Activated CD4-positive, alpha-beta T cell treated with anti-CD3 and anti-CD28 coated beads for 24 hours (primary cell): ENCODE measurements at places on chromosomes 12 and 14.

- DNase-seq, result no peak
These were observed 133.5 kb upstream of the DAAM1 start for GRCh38 chr14:59055006-59055405.

DNA sequence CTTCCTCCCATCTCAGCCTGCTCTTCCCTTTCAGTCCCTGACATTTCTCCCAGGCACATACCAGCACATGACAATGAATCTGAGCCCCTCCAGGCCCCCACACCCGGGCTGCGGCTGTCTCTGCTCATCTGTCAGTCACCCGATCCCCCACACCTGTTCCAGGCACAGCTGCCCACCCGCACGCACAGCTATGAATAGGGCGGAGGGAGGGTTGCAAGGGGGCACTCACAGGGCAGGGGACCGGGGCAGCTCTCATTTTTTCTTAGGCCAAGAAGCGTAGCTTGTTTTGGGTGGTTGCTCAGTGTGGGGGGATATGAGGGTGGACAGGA, 43.7 kb upstream of the TSPAN9 start:
- no peak for DNase-seq

- no peak for DNase-seq
These were observed 5.0 kb downstream of the IGF1 start for GRCh38 chr12:102475355-102475754.

DNA sequence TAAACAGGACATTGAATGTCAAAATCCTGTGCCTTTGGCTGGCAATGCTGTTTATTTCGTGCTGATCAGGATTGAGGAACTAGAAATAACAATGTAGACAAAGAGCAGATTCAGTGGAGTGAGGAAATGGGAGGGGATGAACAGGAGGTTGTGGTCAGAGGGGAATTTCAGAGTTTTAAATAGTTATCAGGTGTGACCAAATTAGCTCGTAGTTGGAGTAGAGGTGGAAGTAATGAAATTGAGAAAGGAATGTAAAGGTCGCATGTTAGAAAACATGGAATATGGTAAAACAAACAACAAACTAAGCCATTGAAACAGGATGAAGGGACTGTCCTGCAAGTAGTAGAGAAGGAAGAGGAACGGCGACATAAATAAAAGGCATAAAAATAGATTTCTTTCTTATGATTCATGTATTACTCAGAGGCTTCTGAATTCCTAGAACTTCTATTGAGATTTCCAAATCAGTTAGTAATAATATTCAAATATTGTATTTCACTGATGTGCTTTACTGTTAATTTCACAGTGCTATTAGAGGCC, 9.5 kb upstream of the SAV1 start:
- no peak for DNase-seq

DNA sequence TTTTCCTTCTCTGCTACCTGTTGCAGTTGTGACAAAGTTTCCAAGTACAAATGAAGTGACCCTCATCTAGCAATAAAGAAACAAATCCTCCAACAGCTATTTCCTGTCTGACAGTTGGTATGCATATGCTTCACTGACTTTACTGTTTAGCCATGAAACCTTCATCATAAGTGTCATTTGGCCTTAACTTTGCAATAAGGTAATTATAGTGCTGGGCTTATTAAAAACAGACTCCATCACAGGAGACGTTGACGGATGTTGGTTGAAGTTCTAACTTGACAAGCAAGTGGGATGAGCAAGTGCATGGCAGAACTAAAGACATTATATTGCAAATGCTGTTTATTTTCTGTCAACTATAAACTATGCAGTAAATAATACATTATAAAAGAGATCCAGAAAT, 425.2 kb downstream of the RPS29 start:
- no peak for DNase-seq

DNA sequence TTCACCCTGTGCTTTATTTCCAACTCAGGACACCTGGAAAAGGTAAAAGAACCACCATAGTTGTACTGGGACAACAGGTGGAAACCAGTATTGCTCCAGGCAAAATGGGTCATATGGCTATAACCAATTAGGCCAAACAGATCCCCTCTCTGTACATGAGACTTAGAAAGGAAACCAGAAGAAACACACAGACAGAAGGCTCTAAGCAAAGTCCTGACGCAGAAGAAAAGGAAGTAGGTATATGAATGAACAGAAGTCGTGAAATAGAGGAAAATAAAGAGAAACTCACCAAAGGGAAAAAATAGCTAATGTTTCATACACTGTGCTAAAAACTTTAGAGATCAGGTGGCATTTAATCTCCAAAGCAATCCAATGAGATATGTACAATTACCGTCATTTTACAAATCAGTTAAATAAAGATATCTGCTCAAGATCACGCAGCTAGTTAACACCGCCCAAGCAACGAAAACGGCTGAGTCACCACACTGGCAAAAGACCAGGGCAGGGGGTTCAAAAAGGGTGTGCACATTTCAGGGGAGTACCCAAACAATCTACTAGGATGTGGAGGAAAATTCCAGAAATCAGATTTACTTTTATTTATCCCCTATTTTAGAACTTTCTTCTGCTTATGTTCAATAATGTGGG, 82.3 kb downstream of the ITPR2 start:
- no peak for DNase-seq

GRCh38 chr12:40587421-40587820, 104.8 kb upstream of the CNTN1 start:
- no peak for DNase-seq

- DNase-seq, result no peak
These were observed 255.3 kb downstream of the BMP4 start for GRCh38 chr14:53701108-53701875.

GRCh38 chr14:50936882-50937281, 7.4 kb downstream of the PYGL start:
- DNase-seq, result no peak

DNA sequence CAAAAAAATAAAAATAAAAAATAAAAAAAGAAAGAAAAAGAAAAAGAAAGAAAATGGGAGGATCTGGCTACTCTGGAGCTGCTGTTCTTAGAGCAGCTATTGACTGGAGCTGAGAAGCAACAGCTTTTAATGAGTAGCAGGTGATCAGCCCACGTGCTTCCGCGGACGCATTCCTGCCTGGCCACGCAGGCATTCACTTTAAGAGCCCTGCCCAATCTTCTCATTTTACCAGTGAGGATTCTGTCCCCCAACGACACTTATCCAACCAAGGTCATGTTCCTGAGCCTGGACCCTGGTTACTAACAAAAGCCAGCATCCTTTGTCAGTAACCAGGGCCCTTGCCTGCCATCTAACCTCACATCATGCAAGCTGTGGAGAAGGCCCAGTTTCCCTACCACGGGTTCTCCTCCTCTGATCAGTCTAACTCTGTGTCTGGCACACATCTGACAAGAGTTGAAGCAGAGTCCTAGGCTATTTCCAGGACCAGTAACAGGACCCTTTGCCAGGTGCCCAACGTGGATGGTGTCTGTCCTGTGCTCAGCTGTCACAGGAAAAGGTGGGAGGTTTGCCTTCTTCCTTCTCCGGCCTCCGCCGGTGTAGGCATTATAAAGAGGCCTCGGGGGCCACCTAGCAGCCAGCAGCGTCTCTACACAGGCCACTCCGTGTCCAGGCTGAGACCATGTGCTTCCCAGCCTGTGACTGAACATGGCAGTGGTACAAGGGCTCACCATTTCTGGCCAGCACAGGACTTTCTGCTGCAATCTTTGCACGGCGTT, 60.9 kb upstream of the GPATCH2L start:
- no peak for DNase-seq

GRCh38 chr14:88518592-88519512, 36.0 kb downstream of the PTPN21 start:
- no peak for DNase-seq

DNA sequence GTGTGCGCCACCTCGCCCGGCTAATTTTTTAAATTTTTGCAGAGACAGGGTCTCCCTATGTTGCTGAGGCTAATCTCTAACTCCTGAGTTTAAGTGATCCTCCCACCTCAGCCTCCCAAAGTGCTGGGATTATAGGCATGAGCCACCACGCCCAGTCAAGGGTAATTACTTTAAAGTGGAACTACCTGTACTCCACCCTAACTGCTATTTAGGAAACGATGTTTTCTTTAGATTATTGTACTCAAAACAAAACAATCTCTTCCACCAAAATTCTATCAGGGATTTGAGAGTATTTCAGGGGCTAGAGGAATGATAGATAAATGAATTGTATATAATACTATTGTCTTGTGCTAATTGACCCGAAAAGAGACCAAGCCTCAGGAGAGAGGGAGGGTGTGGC, 9.6 kb upstream of the BIN2 start:
- DNase-seq, result no peak
